A549 (cell line): ENCODE measurements at places on chromosomes 6 and 20.

DNA sequence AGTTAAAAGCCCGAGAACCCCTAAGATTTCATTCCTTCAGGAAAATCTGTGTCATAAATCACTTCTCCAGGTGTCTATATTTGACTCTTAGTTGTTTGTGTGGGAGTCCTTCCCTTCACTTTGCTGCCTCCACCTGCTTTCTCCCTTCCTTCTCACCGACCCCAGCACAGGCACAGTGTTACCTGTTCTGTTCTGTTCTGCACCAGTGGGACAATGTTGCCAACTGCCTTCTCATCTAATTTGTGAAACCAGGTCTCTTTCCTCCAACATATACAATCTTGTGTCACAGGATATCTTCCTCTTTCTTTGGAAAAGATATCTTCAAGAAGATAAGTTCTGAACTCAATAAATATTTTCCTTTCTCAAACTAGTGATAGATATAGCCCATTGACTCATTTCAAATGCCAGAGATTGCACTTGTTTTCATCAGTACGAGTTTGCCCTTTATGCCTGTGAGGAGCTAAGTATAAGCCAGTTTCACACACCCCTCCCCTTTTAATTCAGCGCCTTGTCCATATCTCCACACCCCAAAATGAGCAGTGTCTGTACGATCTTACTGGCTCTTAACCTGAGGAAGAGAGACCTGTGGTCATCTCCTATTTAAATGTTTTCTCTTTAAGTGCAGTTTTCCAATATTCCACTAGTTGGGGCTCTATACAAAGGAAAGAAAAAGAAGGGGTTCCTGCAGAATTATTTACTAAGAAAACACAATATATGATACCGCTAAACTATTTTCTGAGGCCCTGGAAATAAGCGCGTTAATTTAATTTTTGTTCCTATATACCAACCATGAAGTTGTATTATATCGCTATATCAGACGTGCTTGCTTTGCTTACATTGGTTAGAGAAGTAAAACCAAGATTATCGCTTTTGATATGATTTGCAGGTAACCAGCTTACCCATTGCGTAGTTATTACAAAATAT, 81.6 kb upstream of the PREP start:
- peak; percentile 56 for DNase-seq

GRCh38 chr6:52416629-52417151, 3.5 kb upstream of the EFHC1 start:
- peak; percentile 40 for DNase-seq

DNA sequence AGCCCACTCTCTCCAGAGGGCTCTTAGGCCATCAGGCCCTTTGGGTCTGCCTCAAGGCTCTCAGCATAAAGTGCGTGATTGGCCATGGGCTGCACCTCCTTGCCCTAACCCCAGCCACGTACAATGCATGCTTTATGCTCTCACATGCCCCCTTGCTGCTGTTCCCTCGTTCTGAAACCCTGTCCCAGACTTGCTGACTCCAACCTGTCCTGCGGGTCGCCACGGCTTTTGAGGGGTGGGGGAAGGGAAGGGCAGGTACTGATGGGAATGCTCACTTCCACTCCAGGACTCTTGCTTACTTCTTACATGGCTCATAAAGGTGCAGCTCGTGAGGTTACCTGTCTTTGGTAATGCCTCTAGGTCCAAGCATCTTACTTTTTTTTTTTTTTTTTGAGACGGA, 6.0 kb downstream of the ARMC12 start:
- no peak for DNase-seq

DNA sequence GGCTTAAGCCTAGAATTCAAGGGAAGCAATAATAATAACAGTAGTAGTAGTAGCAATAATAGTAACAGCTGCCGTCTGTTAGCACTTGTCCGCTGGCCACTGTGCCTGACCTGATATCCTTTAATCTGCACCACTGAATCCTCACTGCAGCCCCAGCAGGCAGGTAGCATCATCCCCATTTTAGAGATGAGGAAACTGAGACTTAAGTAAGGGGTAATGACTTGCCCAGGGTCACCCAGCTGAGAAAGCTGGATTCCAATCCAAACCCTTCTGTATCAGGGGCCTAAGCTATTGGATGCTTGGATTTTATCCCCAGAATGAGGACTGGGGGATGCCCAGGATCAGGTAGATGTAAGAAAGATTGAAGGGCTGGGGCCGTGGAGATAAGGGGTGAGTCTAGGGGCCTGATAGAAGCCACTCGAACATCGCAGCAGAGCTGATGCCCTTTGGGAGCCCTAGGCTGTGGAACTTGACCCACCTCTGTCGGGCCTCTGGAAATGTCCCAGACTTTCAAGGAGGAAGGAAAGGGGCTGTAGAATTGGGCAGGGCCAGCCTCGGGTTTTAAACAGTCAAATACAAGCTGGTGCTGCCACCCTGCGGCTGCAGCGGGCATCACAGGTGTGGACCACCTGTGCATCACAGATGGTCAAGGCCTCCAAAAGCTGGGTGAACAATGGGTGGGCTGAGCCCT, 102.1 kb upstream of the MYL9 start:
- peak; percentile 76 for DNase-seq

- DNase-seq = peak; percentile 66
Observed at GRCh38 chr6:1336246-1336843, 24.4 kb downstream of the FOXQ1 start.

DNA sequence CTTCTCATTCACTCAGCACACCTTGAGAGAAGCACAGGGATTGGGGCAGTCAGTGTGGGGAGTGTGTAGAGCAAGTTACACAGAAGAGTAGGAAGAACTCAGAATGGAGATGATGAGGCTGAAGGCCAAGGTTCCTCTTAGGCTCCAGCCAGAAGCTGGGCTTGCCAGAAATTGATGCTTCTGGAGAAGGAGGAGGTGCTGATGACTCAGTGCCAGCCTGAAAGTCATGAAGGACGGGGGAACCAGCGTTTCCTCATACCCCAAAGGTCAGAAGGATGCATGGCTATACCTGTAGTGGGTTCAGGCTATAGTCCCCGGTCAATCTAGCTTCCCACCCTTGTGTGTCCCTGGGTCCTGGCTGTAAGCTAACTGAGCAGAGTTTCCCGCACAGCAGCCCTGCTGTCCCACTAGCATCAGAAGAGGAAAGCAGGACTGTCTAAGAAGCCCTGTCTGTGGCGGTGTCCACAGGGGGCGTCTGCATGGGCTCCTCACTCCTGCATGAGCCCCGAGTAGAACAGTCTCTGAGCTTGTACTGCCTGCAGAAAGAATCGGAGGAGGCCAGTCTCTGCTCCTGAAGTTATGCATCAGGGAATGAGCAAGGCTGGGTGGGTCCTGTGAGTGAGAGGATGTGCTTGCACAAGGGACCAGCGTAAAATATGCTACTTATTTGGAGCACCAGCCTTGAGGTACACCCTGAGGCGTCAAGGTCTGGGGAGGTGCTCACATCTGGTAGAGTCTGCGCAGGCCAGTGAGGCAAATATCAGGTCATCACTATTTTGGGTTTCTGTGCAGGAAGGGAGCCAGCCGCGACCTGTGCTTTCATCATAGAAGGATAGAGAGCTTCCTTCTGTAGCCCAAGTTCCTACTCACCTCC, 148.5 kb downstream of the MRPL14 start:
- DNase-seq = no peak

DNA sequence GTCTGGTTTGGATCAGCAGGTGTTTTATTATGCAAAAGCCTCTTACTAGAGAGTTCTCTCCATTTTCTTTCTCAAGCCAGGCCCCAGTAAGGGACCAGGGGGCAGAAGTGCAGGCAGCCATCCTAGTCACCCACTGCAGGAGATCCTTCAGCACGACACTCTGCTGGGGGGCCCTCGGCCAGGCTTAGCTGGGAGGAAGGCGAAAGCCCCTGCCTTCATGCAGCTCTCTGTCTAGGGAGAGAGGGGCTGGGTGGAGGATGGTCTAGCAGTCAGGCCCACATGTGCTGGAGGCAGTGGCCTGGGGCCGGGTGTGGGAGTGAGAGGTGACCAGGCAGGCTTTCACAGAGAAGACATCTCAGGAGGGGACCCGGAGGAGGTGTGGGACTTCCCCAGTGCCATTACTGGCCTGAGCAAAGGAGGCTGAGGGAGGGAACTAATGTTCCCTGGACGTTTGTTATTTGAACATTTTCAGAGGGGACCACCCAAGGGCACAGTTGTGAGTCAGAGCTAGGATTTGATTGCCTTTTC, 33.5 kb upstream of the VSTM2L start:
- DNase-seq = no peak

- no peak for DNase-seq
Observed at GRCh38 chr6:118122161-118122725, 215.2 kb downstream of the SLC35F1 start.

GRCh38 chr6:29907637-29908340, 34.5 kb upstream of the HLA-A start:
- DNase-seq = no peak

DNA sequence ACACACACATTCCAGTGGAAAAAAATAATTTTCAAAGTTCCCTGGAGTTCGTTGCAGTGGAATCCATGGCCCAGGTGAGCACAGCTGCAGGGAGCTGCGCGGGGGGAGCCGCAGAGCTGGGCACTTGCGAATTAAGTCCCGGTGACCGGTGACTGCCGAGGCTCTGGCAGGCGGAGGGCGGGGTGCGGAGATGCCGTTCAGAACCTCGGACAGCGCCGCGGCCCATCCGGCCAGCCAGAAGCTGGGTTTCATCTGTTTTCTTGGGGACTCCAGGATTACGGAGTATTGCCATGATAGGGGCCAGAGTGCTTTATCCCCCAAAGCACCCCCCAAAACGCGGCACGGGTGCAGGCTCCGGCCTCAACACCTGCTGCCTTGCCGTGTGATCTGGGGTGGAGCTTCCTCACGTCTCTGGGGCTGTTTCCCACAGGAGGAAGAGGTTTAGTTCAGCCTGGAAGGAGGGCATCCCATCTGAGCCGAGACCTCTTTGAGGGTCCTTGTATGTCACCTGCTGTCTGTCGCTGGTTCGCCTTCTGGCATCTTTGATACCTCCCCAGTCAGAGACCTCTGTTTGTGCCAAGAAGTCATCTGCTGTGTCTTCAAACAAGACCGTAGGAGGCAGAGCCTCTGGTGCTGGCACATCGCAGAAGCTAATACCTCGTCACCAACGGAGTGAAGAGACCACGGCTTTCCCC, 99.4 kb downstream of the YTHDF1 start:
- DNase-seq = peak; percentile 56

DNA sequence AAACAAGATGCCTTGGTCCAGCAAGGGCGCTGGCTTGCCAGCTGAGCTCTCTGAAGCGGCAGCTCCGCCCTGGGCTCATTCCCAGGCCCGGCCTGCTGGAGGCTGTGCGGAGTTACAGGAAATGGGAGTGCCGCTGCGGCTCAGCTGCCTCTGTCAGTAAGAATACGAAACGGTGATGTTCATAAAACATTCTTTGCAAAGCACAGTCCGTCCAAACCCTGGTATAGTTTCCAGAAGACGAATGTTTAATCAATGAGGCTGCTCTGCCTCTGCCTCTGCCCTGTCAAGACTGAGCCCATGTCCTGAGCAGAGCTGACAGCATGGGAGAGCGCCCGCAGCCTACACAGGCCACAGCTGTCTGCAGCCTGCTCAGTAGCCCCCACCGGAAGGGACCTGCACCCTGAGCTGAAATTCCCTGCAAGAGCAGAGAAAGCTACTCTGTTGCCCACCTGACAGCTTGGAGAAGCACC, 153.3 kb upstream of the SNX9 start:
- DNase-seq = peak; percentile 27

DNA sequence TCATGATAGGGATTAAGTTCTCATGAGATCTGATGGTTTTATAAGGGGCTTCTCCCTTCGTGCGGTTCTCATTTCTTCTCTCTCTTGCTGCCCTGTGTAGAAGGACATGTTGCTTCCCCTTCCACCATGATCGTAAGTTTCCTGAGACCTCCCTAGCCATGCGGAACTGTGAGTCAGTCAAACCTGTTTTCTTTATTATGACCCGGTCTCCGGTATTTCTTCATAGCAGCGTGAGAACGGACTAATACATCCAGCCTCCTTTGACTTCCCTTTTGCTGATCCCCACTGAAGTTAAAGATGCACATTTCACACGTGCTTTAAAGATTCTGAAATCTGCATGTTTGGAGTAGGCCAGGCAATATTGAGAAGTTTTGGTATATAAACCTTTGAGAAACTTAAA, 543.1 kb downstream of the PRKN start:
- no peak for DNase-seq

DNA sequence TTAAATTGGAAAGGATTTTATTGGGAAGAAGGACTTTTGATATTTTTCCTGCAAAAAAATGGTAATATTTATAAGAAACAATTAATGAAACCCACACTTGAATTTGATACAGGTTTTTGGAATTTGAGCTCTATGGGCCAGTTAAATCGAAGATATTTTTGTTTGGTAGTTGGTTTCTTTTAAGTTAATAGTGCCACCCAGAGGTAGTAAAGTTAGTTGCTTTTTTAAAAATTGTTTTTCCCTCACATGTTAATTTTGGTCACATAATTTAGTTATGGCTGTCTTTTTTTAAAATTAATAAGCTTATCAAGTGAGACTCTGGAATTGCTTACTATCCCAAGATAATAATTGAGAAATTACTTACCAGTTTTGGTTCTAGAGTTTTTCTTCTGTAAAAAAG, 7.1 kb downstream of the PRIM2 start:
- no peak for DNase-seq

- no peak for DNase-seq
Observed at GRCh38 chr6:166738386-166739116, 111.5 kb upstream of the RPS6KA2 start.

- no peak for DNase-seq
Observed at GRCh38 chr20:18666803-18667415, 79.1 kb downstream of the DTD1 start.

- DNase-seq = no peak
Observed at GRCh38 chr6:64860203-64860602, 846.8 kb downstream of the EYS start.

DNA sequence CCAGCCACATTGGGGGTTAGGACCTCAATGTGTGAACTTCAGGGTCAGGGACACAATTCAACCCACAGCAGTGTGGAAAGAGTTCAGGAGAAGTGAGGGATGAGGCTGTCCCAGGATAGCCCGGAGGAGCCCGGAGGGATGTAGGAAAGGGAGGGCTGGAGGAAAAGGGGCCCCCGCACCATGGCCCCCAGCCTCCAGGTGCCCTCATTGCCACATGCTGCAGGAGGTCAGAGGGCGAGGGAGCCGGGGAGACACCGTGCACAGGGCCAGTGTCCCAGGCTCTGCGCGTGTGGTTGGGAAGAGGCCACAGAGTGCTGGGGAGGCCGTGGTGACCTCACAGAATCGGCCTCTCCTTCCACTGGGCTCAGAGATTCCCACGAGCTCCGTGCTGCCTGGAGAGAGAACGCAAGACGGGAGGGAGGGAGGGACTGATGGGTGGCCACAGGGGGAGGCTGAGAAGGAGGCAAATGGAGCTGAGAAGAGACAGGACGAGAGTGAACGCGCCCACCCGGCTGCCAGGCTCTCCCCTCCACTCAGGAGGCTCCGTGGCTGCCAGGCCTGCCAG, 215.1 kb downstream of the DLL1 start:
- DNase-seq = no peak
